Fibroblast of skin of left biceps (primary cell): ENCODE measurements at places on chromosomes 4 and X.

- peak; percentile 19 for DNase-seq
These were observed 5.6 kb upstream of the PRDX4 start for GRCh38 chrX:23661671-23662070.

DNA sequence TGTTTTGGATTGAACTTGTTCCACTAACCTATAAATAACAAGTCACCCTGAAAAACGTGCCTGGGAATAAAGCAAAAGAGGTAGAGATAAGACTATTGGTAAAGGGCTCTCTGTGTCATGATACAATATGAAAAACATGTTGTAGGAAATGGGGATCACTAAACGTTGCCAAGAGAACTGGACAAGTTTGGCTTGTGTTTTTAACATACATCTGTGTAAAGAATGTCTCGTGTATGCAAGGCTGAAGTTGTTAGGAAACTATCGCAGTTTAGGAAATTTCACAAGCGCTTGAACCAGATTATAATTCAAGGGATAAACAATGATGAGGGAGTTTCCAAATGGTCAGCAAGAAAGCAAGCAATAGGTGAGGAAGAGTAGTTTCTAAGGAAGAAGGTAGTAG is 655.8 kb downstream of the PCDH7 start:
- DNase-seq, result no peak

GRCh38 chr4:38387348-38387747 is 276.7 kb upstream of the KLF3 start:
- DNase-seq, result no peak

DNA sequence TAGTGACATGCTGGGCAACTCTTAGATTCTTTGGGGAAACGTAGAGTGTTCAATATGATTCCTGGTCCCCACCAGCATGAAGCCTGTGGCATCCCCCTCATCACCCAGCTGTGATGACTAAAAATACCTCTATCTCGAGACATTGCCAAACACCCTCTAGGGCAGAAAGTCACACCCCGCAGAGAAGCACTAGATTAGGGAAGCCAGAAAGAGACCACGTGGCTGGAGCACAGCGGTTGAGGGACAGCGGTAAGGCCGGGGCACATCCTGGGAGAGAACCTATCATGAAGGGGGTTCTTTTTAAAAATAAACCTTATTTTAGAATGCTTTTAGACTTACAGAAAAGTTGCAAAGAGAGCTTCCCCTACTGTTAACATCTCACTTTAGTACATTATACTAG is 11.0 kb downstream of the FAT1 start:
- DNase-seq, result no peak

DNA sequence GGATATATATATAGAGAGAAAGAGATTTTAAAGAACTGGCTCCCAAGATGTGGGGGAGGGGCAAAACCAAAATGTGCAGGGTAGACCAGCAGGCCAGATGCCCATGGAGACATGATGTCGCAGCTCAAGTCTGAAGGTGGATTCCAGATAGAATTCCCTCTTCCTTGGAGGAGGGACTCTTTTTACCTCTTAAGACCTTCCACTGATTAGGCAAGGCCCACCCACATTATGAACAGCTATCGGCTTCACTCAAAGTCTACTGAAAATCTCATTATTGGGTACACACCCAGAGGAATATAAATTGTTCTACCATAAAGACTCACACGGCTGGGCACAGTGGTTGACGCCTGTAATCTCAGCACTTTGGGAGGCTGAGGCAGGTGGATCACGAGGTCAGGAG is 59.3 kb downstream of the DHRSX start:
- DNase-seq, result no peak

GRCh38 chrX:97446298-97446882 is 562.7 kb downstream of the RPA4 start:
- DNase-seq, result no peak

DNA sequence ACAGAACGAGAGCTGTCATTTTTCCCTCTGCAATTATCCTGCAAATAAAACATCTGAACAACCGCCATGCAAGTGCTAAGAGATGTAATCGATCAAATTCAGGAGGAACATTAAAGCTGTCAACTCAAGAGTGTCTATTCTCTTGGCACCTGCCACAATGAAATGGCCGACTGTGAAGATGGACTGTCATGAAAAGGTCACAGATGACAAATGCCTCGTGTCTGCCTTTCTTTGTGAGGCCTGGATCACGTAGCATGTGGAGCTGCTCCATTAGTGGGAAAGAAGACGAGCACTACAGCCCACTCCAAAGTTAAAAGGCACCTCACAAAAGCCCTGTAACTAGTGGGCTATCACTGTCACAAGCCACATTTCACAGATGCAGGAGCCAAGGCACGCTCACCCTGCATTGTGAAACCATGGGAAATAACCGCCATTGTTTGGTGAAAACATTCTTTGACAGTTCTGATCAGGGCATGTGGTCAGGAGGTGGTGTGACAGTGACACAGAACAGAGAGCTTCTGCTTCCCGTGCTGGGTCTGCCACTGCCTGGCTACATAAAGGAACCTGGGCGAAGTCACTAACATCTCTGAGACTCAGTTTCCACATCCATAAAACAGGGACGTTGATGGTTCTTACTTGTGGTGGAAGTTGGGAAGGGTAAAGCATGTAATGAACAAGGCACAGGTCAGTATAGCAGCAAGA is 98.9 kb downstream of the EVC2 start:
- DNase-seq, result no peak

DNA sequence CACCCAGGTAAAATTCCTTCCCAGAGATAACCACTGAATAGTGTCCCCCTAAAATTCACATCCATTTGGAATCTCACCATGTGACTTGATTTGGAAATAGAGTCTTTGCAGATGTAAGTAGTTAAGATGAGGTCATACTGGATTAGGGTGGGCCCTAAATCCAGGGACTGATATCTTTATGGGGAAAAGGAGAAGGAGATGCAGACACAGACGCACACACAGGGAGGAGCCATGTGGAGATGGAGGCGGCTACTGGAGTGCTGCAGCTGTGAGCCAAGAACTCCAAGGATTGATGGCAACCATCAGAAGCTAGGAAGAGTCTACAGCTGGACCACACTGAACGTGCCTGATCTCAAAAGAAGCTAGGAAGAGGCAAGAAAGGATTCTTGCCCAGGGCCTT is 96.6 kb upstream of the SRD5A3 start:
- DNase-seq, result no peak

DNA sequence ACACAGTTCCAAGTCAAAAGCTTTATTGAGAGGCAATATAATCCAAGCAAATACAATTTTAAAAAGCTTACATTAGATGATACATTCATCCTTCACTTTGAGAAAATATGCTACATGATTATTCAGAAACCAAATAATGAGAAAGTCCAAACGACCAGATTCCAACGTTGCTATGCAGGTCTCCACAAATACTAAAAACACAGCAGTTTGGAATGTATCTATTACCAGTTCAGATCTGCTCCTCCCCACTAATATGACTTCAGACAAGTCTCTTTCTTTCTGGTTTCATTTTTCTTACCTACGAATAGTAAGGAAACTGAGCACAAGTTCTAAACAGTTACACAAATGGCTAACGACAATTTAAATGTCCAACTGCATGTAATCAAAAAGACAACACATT is 9.5 kb downstream of the NAF1 start:
- peak; percentile 54 for DNase-seq

GRCh38 chrX:19760345-19760744 is 127.1 kb downstream of the SH3KBP1 start:
- no peak for DNase-seq

GRCh38 chrX:64204701-64205440 is 637 bp downstream of the AMER1 start:
- DNase-seq, result no peak

DNA sequence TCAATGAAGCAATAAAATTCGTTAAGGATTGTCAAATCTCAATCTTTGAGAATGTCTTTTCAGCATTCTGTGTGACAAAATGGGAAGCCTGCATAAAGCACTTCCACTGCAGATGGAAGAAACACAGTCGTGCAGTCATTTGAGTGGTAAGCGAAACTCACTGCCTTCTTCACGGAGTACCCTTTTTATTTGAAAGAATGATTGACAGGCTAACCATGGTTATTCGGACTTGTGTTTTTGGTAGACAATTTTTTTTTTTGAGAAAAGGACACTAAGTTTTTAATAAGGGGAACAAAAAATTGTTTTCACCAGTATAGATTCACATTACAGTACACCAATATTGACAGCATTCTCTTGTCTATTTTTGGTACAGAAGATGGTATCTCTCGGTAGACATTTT is 86.9 kb upstream of the MSX1 start:
- DNase-seq, result no peak

DNA sequence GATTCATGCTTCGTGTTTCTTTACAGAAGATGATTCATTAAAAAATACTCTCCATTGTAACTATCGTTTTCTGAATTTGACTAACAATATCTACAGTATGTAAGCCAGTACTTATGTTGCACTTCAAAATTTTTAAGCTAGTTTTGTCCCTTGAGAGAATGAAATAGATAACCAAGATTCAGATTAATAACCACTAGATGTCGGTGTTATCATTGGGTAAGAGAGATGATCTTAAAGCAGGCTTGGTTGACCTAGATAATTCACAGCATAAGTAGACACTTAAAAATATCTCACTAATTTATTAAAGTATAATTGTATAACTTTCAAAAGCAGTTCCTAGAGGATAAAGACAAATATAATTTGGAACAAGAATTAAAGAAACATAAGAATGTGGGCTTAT is 430.9 kb downstream of the C4orf33 start:
- DNase-seq, result no peak

DNA sequence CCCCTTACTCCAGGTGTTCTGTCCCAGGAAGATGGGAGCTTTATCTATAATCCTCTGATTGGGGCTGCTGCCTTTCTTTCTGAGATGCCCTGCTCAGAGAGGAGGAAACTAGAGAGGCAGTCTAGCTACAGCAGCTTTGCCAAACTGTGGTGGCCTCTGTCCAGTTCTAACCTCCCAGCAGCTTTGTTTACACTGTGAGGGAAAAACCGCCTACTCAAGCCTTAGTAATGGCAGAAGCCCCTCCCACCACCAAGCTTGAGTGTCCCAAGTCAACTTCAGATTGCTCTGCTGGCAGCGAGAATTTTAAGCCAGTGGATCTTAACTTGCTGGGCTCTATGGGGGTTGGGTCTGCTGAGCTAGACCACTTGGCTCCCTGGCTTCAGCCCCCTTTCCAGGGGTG is 394.9 kb upstream of the PABPC5 start:
- DNase-seq, result no peak

DNA sequence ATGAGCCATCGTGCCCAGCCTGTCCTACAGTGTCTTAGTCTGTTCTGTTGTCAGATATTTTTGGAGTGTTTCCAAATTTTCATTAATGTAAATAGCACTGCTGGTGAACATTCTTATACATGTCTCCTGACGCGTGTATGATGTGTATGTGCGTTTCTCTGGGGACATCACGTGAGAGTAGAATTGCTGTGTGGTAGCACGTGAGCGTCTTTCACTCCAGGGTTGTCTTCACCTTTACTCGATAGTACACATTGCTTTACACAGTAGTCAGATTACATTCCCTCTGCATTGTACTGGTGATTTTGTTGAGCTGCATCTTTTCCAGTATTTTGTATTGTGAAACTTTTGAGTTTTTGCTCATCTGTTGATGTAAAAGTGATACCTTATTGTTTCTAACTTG is 60.0 kb downstream of the ARHGAP10 start:
- DNase-seq, result no peak

GRCh38 chrX:39946822-39947221 is 150.9 kb downstream of the BCOR start:
- peak; percentile 23 for DNase-seq

GRCh38 chr4:147965056-147965455 is 233.2 kb downstream of the ARHGAP10 start:
- no peak for DNase-seq

GRCh38 chr4:156898373-156899117 is 73.1 kb downstream of the PDGFC start:
- no peak for DNase-seq

- no peak for DNase-seq
These were observed 58.4 kb upstream of the MSANTD1 start for GRCh38 chr4:3190549-3190948.
